Mesendoderm (in vitro differentiated cells): ENCODE measurements at places on chromosomes 16 and 17.

DNA sequence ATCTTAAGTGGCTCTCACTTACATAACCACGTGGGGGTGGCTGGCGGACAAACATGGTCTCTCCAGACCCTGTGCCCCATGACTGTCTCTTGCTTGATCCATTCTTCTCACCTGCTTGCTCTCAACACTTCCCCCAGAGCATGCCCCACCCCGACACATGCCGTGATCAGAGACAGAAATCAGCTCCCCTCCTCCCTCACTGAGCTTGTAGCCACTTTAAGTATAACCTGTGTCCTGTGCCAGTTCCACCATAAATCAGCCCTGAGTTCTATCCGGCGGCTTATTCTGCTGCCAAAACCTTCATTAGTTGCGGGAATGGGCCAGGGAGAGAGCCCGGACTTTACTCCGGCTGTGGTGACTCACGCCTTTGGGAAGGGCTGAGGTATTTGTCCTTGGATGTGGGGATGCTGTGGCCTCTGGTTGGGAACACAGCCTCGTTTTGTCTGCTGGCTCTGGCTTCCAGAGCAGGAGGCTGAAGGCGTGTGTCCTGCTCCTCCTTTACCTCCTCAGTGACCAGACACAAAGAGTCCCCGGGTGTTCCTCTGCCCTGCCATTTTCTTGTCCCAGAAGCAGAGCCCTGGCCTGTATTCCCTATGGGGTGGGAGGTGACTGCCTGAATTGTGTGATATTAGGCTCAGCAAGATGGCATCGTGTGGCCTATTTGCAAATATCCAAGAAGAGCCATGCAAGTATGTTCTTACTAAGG lies 21.1 kb downstream of the ANKRD40 start:
- peak; percentile 75 for DNase-seq

GRCh38 chr16:54657058-54657708 lies 273.5 kb upstream of the IRX5 start:
- DNase-seq = peak; percentile 70

GRCh38 chr16:2815299-2815771 lies 1.7 kb upstream of the PRSS21 start:
- no peak for DNase-seq

- no peak for DNase-seq
These were observed 99.4 kb upstream of the CACNG3 start for GRCh38 chr16:24156777-24157176.

DNA sequence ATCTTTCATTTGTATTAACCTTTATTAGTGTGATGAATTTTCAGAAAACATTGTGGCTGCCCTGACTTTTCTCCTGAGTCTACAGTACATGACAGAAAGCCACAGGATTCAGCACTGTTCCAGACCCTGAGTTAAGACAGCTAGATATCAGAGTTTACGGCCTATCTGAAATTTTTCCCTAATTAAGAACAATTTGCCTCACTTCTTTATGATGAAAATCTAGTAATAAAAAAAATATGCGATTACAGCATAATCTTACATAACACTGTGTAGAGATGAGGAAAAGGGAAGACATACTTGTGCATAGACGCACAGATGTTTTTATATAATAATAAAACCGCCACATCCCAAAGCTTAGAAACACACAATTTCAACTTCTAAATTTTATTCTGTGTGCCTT lies 7.3 kb downstream of the SPOP start:
- DNase-seq = no peak

- peak; percentile 91 for DNase-seq
These were observed 30.0 kb downstream of the AXIN2 start for GRCh38 chr17:65531256-65532100.

DNA sequence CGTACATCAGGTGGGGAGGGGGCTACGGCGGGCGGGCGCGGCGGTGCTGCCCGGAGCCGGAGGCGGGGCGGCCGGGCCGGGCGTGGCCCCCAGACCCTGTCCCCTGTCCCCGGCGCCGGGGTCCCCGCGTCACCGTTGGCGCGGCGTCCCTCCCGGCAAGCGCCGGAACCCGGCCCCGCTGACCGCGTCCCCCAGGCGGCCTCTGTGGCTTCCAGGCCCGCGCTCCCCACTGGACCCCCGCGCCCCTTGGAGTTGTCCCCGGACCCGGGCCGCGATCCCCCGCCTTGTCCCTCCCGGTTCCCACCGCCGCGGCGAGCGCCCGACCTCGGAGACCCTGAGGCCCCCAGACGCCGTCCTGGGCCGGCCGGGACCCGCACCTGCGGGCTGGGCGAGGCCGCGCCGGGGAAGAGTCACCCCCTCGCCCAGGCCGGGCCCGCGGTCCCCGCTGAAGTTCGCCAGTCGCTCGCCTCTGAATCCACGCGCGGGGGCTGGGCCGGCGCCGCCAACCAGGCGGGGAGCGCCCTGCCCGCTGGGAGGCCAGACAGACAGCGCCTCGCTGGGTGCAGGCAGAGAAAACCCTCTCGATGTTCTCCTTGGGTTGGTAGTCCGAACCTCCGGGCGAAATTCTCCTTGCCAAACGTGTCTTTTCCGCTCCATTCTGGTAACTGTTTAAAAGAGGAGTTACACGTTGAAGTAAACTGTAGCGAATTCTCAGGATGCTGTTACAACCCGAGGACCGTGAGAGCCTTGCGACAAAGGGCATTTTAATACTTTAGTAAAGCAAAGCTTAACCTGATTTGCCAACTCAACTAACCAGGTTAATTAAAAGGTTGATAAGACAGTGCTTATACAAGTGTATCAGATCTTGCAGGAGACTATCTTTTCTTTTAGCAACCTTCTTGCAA lies 761 bp downstream of the GAN start:
- peak; percentile 26 for DNase-seq

DNA sequence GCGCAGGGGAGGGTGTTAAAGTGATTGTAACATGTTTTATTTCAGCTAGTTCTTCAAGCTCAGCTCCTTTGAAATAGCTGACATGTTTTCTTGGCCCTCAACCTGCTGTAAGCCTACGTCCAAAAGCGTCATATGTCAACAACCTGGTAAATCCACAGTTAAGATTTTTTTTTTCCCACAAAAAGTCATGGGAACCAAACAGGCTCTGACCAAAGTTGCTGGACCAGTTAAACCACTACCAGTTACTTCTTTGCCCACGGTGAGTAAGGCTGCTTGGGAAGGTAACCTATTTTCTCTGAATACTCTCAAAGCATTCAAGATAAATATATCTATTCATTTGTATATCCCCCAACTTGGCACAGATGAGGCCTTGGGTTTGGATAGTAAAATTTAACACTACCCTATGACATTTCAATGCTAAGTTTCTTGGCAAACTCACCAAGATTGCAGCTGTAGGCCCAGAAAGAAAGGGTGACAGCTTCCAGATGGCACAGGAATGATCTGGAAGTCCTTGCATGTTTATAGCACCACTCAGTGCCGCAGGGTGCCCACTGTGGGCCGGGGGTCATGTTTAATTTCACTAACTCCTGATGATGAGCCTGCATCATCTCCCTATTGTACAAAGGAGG lies 166.2 kb downstream of the XYLT1 start:
- DNase-seq = no peak

GRCh38 chr16:53084141-53084541 lies 29.4 kb downstream of the CHD9 start:
- no peak for DNase-seq

DNA sequence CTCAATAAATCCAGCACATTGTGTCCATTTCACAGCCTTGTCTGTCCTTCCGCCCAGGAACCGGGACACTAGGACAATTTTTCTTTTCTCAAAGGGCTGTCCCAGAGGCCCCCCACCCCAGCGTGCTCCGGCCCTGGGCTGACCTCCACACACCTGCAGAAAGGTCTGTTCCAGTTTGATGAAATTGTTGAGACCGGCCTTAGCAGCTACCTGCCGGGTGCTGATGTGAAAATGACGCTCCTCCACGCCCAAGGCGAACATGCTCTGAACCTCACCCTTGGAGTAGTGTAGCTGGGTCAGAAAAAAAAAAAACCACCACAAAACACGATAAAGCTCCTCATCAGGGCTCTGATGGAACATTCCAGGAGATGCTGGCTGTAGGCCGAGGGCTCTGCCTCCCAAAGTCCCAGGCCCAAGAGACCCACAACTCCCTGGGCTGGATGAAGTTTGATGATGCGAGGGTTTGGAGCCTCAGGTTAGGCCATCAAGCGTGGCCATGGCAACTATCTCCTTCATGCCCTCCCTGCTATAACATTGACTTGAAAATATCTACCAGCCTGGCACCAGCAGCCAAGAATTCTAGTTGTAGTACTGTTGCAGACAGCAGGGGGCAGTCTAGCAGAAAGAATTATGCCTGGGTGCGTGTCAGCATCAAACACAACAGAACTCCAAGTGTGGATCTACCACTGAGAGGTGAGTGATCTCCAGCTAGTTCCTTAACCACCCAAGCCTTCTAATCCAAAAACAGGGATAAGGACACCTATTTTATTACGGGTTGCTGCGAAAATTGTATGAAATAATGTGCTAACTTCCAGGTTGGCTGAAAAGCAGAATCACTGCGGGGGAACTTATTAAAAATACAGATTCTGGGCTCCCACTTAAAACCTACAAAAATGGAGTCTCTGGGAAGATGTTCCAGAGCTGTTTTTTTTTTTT lies 62.1 kb downstream of the RMI2 start:
- DNase-seq = peak; percentile 85

GRCh38 chr17:55332296-55333041 lies 67.7 kb downstream of the HLF start:
- no peak for DNase-seq

GRCh38 chr16:3761375-3762106 lies 44.2 kb upstream of the TRAP1 start:
- DNase-seq = no peak

GRCh38 chr17:76531486-76532038 lies 5.9 kb downstream of the CYGB start:
- DNase-seq = no peak

GRCh38 chr17:61568219-61569072 lies 22.6 kb downstream of the NACA2 start:
- DNase-seq = no peak

- peak; percentile 63 for DNase-seq
These were observed 567 bp downstream of the SOX9 start for GRCh38 chr17:72121164-72122009.

DNA sequence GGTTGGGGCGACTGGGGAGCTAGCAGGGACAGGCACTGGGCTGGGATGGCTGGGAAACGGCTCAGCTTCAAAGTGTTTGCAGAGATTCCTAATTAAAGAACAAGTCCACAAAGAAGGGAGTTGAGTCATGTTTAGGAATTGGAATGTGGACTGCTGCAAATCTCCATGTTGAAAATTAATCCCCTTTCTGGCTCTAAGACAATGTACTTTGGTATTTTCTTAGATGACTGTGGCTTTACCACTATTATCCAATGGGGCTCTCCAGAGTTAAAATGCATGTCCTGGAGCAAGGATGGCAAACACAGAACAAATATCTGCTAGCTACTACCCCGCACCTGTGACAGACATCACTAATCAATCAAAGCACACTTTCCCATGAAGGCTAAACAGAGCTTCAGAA lies 22.2 kb upstream of the WSCD1 start:
- DNase-seq = no peak

GRCh38 chr16:71912534-71913275 lies 17.4 kb downstream of the IST1 start:
- DNase-seq = no peak

DNA sequence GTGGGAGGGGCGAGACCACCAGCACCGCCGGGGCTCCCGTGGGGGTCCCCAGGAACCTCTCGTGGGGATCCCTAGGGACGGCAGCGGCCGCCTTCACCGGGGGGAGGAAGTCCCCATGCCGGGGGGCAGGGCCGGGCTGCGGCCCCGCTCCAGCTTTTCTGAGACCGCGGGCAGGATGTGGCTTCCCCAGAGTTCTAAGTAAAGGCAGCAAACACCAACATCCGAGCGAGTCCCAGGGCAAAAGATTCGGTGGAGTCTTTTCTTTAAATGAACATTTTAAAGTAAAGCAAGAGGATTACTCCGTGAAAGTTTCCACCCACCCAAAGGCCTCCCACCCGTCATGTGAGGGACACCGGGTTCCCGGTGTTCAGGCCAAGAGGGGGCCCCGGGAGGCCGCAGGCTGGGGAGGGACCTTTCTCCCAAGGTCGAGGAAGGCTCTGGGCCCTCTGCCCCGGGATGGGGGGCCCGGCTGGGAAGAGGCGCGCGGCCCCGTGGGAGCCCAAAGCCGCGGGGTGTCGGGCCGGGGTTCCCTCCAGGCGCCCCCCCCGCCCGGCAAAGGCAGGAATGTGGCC lies 137.2 kb upstream of the RPH3AL start:
- DNase-seq = peak; percentile 61

- DNase-seq = peak; percentile 38
These were observed 3.5 kb downstream of the DBNDD1 start for GRCh38 chr16:90015586-90016338.

DNA sequence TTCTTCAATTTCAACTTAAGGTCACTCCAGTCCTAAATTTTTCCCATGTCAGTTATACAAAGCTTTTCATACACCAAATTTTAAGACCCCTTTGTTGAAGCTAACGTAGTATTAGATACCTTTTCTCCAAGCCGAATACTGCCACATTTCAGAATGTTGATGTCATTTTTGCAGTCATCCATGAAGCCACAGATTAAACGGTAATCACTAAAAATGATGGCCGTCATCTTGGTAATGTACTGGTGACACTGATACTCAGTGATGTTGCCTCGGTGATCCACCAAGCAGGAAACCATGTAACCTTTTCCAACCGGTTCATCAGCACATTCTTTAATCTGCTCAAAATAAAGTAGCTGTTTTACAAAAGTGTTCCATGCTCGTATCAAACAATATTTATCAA lies 82.1 kb upstream of the CLEC18B start:
- DNase-seq = no peak

DNA sequence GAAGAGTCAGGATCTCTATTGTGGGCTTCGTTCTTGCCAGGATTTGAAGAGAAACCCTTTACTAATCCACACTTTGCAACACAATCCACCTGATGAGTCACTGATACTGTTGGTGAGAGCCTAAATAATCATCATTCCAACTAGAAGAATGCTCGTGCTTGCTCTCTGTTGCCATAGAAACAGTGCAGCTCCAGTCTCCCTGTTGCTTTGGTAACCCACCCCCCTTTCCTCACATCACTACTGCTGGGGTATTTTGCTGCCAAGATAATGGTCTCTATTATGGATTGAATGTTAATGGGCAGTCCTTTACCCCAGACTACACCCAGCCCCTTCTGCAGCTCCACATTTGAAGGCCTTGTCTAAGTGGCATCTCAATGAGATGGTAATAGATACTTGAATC lies 190.4 kb downstream of the ABCC12 start:
- DNase-seq = peak; percentile 93

DNA sequence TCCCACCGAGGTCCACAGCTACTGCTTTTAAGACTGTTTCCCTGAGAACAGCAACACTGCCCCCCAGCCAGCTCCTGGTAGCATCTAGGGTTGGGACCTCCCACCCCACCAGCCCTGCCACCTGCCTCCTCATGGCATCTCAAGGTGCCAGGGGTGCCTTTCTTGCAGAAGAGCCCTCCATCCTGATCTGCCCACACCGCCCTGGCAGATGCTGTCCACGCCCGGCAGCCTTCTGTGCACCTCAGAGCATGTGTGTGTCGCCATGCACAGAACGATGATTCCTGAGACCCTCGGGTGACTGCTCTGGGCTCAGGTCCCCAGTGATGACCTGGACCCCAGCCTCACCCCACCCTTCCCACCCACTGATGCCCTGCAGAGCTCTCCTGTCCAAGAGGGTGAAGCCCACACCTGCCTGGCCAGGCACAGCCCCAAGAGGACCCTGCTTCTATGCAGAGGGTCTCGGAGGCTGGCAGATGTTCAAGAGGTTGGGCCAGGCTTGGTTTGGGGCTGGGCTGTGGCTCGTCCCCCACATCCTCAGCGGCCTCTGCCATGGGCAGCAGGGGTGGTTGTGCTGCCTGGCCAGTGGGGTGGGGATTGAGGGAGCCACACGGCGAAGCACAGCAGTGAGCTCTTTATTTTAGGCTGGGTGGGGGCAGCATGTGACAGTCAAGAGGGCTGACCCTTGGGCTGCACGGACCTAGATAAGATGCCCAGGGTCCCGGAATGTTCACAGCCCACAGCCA lies 5.2 kb upstream of the SPATA2L start:
- no peak for DNase-seq
